ENCODE measurements at places on chromosomes 6 and 20.

DNA sequence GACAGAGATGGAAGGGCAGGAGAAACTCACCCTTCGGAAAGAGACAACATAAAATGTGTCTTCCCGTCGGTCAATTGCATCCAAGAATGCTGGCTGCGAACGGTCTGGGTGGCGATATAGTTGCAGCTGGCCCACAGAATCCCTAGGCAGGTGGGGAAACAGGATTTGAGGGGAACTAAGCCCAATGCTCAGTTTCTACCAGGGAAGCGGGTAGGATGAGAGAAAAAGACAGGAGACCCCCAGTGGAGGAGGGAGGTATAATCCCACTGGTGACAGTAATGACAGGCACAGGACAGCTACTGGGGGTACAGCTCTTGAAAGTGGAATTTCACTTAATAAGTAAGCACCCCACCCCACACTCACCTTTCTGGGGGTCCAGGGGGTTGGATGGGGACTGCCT is 7.5 kb upstream of the TNXB start:
- ATAC-seq, result no peak

DNA sequence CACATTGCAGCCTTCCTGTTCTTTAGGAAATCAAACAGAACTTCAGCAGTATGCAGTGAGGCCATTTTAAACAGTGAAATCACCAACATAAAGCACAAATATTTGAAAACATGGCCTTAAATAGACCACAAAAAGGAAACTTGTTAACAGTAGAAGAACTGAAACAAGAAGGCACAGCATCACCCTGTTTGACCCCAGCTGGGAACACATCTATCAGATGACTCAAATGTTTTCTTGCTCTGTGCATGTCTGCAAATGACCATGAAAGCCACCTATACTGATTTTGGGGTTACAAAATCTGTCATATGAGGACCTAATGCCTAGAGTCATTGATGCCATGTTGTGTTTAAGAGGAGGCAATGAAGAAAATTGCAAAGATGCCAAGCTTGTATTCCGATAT is 123.8 kb upstream of the ADGRF1 start:
- ATAC-seq, result no peak

DNA sequence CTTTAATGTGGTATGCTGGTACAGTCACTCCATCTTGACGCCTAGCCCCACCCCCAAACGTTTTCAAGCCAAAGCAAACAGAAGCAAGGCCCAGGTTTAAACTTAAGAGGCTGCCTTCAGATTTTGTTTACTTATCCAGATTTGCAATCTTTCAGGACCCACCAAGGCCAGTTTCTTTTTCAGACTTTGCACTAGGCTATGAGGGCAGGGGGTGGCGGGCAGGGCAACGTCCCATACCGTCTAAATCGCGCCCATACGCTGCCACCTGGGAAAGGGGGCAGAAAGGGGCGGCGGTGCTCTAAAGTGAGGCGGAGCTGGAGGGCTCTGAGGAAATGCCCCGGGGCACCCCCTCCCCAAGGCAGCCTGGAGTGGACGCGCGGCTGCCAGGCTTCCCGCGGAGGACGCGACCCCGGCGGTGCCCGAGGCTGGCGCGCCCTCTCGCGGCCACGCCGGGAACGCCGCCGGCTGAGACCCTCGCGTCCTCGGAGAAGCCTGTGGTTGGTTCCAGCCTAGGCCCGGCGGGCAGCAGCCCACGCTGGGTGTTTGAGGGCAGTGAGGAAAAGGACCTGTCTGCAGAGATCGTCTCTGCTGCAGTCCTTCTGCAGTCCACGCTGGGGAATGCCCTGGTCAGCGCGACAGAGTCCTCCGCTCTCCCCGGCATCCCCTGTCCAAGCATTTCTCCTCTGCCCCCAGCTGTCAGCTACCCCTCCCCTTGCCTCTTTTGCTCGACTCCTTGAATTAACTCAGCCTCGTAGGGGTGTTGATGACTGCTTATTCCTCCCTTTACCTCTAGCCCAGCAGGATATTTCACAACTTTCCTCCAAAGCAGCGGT is 129.2 kb upstream of the PRND start:
- peak; percentile 74 for ATAC-seq

GRCh38 chr20:10513931-10514575 is 78.9 kb downstream of the SLX4IP start:
- no peak for ATAC-seq

DNA sequence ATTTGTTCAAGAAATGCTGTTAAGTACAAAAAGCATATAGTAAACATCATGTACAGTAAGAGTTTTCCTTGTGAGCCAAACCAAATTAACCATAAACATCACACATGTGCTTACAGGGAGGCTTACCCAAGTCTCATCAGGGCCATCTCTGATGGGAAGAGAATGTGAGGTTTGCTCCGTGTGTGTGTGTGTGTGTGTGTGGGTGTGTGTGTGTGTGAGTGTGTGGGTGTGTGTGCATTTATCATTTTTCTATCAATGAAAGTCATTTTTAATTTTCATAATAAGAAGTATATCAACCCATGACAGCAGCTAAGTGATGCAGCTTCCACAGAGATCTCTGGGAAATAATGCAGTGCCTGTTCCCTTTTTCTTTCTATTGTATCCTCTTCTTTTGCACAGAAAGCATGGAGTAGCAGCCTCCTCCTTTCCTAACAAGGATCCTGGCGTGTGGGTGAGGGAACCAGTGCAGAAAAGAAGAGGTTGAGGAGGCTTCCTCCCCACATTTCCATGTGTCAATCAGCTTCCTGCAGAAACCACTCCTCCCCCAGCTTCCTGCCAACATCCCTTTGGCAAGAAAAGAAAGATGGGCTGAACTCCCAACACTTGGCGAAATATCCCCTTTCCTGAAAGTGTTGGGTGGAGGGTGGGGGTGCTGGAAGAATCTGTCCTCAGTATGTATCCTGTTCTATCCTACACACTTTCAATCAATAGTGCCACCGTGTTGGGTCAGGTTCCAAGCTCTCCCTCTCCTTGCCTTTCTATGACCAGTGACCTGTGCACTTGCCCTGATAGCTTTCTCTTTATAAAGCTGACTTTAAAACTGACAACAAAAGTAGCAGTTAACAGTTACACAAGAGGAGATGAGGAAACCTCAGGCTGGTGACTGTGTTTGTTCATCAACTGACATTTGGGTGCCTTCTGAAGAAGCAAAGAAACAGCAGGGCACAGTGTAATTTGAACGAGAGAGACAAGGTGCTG is 251.8 kb upstream of the CITED2 start:
- no peak for ATAC-seq

DNA sequence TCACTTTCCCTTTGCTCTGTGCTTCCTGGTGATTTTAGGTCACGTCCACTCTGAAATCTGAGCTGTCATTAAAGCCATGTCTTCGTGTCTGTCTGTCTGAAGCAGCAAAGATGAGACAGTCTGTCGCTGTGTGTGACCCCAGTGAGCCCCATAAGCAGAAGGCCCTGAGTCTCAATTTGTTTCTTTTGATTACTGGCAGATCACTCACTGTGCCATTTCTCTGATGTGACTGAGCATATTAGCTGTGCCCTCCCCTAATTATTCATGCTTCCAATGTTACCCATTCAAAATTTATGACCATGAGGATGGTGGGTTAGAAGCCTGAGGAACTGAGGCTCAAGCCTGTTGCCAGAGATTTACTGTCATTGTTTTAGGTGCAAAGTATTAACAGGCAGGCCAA is 117.6 kb downstream of the PLCB1 start:
- no peak for ATAC-seq
